ENCODE measurements at places on chromosomes 11 and 22.

DNA sequence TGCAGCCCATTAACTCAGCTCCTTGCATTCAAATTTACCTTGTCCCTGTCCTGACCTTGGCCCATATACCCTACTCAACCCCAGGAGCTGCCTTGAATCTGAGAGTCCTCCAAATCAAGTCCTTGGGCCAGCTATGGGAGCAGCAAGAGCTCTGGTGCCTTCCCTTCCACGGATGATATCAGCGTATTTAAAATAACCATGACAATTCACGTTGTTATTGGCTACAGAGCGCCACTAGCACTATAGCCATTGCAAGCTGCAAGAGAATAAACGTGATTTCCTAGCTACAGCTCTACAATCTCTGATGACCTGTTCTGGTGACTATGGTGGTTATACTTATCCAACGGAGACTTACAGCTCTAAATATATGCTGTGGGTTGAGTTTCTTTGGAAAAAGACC lies 357.8 kb downstream of the LARGE1 start:
- DNase-seq = no peak

DNA sequence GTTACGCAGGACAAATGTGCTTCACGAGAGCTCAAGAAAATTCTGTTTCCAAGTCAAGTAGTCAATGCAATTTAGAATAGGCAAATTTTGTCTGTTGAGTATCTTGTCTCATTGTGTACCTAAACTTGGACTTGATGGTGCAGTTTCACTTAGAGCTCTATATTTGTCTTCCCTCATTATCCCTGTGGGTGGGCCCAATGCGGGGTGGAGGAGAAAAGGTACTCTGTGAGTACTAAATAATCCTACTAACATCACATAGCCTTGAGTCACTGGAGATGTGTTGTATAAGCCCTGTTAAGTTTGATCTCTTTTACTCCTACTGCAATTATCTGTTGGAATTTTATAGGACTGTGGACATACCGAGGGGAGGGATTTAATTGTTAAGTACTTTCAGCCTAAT lies 331.2 kb downstream of the METTL15 start:
- no peak for DNase-seq

DNA sequence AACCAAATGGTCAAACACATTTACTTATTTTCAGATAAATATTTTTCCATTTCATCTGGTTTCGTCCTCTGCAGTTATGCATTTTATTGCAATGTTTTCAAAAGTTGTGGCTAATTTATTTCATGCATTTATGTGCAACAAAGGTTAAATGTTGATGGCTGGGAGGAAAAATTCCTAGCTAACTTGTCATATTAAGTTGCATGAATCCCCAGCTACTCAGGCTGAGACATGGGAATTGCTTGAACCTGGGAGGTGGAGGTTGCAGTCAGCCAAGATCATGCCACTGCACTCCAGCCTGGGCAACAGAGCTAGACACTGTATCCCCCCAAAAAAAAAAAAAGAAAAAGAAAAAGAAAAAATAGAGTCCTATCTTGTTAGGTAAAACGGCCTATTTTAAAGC lies 1862.4 kb upstream of the RAG2 start:
- DNase-seq = no peak

DNA sequence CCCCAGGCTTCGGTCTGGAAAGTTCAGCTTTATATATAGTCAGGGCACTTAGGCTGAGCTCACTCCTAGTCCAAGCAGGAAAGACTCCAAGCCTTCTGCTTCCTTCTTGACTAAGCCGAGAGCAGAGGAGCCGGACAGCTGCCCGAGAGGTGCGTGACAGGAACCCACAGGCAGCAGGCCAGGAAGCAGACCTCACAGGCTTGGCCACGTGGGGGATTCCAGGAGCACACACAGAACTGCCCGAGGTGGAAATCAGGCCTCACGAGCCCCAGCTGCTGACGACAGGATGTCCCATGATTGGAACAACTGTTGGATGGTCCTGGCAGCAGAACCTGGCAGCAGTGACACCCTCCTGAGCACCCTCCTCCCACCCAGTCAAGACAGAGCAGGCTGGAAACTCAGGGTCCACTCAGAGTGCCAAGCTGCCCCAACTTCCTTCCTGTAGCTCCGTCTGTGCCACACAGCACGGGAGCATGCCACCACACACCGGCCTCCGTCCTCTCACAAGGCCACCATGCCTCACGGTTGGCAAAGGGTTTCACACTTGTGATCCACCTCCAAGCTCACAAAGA lies 5.4 kb downstream of the PLA2G6 start:
- DNase-seq = no peak

DNA sequence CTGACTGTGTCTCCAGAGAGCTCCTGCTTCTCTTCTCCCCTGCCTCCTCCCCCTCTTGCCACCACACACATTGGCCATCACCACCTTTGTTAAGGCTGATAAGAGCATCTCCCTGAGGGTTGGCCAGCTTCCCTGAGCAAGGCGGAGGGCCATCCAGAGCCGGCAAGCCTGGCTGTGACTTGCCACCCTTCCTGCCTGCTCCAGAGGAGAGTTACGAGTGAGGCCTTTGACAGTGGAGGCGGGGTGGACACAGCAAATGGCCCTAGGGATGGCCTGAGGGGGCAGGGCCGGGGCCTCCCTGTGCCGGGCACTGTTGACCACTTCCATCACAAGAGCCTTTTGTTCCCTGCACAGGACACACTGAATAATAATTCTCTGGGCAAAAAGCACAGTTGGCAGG lies 5.4 kb downstream of the FREY1 start:
- DNase-seq = no peak

DNA sequence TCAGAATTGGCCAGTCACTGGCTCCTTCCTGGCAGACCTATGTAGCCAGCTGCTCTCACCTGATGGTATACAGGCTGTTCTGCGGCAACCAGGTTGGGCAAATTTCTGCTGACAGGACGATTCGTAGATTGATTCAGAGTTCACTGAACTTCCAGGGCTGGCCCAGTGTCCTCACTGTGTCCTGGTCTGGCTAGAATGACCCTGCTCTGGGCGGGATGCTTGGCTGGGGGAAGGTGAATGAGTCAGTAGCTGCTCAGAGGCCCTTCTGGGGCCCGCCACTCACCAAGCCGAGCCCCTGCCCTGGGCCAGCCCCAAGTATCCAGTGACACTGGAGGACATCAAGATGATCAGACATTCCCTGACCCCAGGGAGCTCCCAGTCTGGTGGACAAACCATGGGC lies 62.9 kb upstream of the WNT11 start:
- DNase-seq = no peak

DNA sequence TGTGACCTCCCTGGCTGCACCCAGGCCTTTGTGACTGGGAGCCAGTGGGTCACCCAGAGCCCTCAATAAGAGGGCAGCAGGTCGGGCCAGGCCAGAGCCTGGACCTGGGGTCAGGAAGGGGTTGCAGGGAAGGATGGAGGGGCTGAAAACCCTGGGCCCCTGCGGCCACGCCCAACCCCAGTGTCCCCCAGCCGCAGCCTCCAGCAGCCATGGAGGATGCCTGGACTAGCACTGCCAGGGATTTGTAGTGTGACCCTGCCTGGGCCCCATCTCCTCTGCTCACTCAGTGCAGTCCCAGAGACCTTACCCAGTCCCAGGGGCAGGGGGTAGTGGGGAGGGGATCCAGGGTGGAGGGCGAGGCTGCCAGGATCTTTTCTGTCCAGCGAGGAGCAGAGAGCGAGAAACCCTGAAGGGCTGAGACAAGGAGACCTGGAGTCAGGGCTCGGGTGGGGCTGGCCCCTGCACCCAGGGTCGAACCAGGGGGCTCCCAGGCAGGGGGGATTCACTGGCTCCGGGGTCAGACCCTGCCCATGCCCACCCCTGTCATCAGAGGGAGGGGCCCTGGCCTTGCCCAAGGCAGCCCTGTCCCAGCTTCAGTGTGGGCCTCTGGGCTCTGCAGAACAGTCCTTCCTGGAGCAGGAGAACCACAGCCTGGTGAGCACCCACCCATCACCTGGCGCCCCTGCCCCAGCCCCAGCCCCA lies 187.5 kb downstream of the IGLL1 start:
- DNase-seq = no peak

DNA sequence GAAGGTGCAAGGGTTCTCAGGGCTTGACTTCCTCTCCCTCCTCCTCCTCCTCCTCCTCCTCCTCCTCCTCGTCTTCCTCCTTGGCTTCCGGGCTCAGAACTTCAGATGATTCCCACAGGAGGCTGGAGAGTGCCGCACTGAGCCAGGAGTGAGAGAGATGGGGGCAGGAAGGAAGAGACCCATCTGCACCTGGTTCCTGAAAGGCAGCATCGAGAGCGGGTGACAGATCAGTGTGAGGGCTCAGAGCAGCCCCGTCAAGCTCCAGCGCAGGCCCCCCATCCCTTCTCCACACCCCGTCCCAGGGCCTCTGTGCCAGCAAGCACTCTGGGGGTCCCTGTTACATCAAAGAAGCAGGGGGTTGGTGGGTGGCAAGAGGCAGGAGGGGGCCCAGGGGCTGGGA lies 51.5 kb downstream of the ELFN2 start:
- no peak for DNase-seq

- DNase-seq = peak; percentile 61
These were observed 14.5 kb upstream of the P4HA3 start for GRCh38 chr11:74325649-74326645.

DNA sequence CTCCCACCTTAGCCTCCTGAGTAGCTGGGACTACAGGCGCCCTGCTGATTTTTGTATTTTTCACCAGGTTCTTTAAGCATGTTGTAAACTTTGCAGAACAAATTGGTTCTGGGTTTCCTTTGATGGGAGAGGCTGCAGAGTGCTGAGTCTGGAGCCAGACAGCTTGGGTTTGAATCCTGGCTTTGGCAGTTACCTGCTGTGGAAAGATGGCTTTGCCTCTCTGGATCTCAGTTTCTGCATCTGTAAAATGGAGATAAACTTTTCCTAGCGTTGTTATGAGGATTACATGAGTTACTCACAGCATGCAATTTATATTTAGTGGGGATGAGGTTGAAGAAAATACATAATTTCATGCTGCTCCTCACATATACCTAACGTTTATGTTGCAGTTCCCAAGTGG lies 19.1 kb downstream of the ZNRF3 start:
- DNase-seq = no peak

- DNase-seq = no peak
These were observed 533.6 kb upstream of the API5 start for GRCh38 chr11:42778193-42778592.

DNA sequence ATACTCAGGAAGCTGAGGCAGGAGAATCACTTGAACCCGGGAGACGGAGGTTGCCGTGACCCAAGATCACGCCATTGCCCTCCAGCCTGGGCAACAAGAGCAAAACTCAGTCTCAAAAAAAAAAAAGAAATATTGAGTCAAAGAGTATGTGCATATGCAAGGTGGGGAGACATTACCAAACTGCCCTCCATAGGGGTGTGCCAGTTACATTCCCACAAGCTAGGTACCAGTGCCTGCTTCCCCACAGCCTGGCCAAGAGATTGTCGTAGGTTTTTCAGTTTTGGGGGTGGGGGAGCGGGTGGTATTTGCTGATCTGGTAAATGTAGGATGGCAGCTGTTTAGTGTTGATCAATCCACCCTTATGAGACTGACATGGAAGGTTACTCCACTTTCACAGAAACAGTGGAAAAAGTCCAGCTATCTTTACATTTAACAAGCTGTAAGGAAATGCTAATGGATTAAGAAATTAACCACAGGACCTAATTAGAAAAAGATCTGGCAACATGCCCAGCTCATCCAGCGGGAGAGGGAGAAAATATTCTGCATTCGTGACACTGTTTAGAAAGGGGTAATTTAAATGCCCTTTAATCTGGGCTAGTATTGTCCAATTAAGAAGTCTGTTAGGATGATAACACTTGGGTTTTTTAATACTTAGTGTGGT lies 89.4 kb downstream of the PACS1 start:
- DNase-seq = no peak

DNA sequence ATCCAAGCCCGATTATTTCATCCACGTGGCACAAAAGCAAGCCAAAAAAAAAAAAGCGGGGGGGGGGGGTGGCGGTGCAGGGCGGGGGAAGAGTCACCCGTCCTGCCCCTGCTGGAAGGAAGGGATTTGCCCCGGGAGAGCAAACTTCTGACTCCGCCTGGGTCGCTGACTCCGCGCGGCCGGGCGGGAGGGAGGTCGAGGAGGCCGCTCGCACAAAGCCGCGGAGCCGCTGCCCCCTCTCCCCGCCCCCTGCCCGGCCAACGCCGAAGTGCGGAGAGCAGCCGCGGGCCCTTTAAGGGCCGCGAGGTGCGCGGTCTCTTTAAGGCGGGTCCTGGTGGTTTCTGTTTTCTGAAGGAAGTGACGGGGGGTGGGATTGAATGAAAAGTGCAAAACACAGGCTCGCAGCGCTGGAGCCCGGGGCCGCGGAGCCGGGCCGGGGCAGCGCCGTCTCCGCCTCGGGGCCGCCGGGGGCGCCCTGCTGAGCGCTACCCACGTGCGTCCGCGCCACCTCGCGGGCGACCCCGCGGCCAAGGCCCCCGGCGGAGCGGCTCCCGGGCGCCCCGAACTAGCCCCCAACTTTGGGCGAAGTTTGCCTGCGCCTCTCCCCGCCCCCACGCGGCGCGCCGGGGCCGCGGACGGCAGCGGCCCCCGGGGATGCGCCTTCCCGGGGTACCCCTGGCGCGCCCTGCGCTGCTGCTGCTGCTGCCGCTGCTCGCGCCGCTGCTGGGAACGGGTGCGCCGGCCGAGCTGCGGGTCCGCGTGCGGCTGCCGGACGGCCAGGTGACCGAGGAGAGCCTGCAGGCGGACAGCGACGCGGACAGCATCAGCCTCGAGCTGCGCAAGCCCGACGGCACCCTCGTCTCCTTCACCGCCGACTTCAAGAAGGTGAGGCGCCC lies at the start of gene OAF:
Gene OAF, plus strand, starts transcription at position 407 of the 896 bp plus-strand sequence. Its CDS starts 248 bp downstream, at position 655.
- no peak for DNase-seq

GRCh38 chr22:33431300-33431699 lies 373.1 kb upstream of the SYN3 start:
- no peak for DNase-seq

DNA sequence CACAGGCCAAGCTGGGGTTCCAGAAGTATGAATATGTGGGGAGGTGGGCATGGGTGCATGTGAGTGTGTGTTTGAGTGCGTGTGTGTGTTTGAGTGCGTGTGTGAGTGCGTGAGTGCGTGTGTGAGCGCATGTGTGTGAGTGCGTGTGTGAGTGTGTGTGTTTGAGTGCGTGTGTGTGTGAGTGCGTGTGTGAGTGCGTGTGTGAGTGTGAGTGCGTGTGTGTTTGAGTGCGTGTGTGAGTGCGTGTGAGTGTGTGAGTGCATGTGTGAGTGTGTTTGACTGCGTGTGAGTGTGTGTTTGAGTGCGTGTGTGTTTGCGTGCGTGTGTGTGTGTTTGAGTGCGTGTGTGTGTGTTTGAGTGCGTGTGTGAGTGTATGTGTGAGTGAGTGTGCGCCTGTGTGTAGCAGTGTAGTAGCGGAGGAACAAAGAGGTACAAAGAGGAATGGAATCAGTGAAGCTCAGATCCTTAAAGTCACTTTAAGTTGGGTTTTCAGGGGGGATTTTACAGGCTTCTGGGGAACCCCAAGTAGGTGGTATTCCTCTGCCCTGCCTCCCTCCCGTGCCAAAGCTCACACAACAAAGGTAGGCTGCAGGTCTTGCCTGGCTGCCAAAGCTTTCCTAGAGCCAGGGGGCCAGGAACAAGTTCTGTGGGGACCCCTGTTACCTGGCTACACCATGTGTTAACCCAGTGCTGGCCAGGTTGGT lies 137.1 kb downstream of the KIRREL3 start:
- DNase-seq = no peak

All from NCI-H187 (cell line).